ENCODE measurements at places on chromosomes 11 and 22.
A peak's percentile ranks its signal among the peaks of the same experiment; 100 is the strongest.

- no peak for DNase-seq
These were observed 1.0 kb upstream of the FNBP4 start for GRCh38 chr11:47768101-47768612.

GRCh38 chr11:125394296-125394695 lies 101.8 kb downstream of the FEZ1 start:
- no peak for DNase-seq

DNA sequence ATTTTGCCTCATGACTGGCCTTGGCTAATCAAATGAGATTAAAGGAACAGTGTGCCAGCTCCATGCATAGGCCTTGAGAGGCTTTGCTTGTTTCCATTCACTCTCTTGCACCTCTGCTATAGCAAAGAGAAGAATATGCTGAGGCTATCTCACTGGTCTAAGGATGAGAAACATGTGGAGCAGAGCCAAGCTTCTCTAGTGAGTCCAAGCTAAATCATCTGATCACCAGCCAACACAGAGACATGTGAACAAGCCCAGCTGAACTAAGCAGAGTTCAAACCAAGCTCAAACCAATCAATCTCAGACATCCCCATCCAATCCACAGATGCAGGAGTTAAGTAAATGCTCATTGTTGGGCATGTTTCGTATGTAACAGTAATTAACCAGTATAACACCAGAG lies 69.4 kb upstream of the API5 start:
- no peak for DNase-seq

DNA sequence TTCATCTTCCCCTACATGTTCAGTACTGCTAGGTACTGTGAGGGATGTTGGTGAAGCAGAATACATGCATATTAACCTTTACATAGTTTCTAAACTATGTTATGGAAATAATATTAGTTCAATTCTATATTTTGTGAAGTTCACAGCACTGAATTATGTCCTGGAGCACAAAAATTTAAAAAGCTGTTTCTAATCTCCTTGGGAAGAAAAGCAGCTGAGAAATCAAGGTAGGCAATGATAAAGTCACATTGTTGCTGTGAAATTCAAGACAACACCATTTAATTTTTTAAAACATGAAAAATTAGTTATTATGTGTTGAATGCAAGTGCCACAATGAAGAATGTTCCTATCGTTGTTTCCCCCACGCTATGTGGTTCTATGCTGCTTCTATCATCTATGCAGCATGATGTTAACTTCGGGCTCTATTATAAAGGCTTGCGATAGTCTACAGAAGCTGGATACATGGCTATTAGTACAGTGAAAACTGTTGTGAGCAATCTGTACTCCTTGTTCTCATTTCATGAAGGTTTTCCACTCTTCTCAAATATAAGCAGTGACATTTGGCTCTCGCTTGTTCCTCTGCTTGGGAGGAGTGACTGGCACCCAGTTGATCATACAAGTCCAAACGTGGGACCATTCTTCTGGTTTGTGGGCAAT lies 164.3 kb downstream of the AASDHPPT start:
- no peak for DNase-seq

DNA sequence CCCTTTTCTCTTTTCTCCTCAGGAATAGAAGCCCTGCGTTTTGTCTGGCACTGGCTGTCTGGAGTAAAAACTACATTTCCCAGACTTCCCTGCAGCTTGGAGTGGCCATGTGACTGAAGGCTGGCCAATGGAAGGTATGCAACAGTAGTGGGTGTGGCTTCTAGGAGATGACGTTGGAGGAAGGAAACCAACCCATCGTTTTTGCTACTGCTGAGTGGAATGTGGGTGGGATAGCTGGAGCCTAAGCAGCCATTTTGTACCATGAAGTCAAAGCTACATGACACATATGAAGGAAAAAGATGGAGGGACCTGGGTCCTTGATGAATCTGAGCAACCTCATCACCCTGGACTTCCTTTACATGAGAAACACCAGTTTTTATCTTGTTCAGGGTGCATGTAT lies 19.6 kb downstream of the FGF3 start:
- no peak for DNase-seq

- no peak for DNase-seq
These were observed 9.1 kb upstream of the CTTN start for GRCh38 chr11:70389201-70389600.

DNA sequence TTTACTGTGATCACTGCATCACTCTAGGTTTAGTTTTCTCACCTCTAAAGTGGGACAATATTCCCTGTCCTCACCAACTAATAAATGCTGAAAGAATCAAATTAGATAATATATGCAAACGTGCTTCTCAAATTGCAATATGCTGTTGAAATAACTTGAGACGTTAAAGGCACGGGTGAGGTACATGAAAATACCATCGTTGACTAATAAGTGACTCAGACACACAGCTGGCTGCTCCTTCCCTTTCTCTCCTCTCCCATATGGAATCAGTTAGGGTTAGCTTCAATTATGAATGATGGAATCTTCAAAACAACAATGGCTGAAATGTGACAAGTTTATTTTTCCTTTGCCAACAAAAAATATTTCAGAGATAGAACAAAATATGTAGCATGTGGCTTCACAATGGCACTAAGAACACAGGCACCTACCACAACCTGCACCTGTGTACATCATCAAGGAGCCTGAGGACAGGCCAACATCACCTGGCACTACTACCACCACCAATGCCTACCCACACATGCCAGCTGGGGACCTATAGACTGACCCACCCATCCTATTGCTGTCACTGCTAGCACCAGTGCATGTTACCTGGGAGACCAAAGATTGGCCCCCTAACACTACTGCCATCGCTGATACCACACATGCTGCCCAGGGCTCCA lies 13.7 kb downstream of the GDPD4 start:
- DNase-seq = no peak

DNA sequence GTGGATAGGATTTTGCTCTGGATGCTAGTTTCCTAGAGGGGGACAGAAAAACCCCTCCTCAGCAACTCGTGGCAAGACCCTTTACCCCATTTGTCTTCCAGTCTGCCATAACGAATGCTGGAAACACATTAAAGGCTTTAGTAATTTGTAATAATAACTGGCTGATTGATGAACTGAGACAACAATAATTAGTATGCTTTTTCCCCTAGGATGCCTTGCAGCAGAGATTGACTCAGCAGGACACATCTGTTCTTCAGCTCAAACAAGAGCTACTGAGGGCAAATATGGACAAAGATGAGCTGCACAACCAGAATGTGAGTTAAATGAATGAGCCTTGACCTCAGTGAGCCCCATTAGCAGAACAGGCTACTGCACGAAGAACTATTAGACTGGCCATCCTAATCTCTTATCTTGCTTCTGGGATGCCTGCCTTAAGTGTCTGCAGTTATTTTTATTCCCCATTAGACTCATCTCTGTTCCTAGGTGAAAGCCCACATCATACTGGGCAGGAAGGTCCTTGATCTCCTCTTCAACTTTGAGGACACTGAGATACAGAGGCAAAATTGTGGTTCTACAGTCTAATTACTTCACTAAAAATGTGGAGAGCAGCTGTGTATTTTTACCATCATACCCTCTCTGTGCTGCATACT lies 32.9 kb upstream of the DLAT start:
- DNase-seq = no peak

- no peak for DNase-seq
These were observed 826.1 kb downstream of the TBC1D22A start for GRCh38 chr22:47588578-47588960.

GRCh38 chr11:66479394-66480116 lies 679 bp upstream of the DPP3 start:
- DNase-seq = peak; percentile 11

- no peak for DNase-seq
These were observed 203.7 kb upstream of the DDI1 start for GRCh38 chr11:103832762-103833161.
